ENCODE measurements at places on chromosomes 6 and 20. TPM values are rescaled to one million over a fixed set of nuclear protein-coding genes. Genes with fewer than 3 reads are reported as not detected.

The CDH26 gene
- total RNA-seq = 8.4 TPM

The EBF4 gene
- total RNA-seq = 0.64 TPM

The CDC40 gene
- total RNA-seq = 11.1 TPM

GRCh38 chr6:6402591-6402990, 82.1 kb upstream of the F13A1 start:
- DNase-seq = no peak

- no peak for DNase-seq
Measured at GRCh38 chr20:54713727-54714126, 238.3 kb downstream of the DOK5 start.

DNA sequence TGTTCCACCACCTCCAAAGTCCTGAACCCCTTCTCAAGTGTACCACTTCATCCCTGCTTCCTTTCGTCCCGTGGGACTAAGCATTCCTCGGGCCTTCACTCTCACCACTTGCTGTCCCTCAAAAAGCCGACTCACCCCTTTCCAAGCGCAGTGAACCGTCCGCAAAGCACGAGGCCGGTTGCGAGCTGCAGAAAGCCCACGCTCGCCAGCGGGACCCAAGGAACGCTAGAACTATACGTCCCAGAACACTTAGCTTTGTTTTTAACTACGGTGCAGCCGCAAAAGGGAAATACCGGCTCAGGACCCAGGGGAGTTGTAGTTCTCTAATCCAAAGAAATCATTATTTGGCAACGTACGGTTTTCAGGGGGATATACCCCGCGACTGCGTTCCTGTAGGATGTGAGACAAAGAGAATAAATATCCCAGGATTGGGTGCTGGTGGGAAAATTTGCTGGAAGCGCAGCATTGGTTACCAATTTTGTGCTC, 416 bp upstream of the POLR1H start:
- no peak for DNase-seq

- DNase-seq = no peak
Measured at GRCh38 chr6:139388384-139388783, 13.9 kb upstream of the CITED2 start.

GRCh38 chr6:111990214-111990613, 63.7 kb upstream of the CCN6 start:
- no peak for DNase-seq

GRCh38 chr20:13525225-13525940, 113.3 kb downstream of the TASP1 start:
- peak; percentile 97 for DNase-seq

GRCh38 chr6:4574007-4574406, 202.2 kb upstream of the CDYL start:
- no peak for DNase-seq

Measured in bronchial epithelial cell (primary cell).